NCI-H510A (cell line): ENCODE measurements at places on chromosomes 13 and 19.

GRCh38 chr19:14758816-14759215 is 19.5 kb downstream of the ADGRE2 start:
- no peak for DNase-seq

- no peak for DNase-seq
These were observed 81.7 kb downstream of the RAP2A start for GRCh38 chr13:97515643-97516042.

DNA sequence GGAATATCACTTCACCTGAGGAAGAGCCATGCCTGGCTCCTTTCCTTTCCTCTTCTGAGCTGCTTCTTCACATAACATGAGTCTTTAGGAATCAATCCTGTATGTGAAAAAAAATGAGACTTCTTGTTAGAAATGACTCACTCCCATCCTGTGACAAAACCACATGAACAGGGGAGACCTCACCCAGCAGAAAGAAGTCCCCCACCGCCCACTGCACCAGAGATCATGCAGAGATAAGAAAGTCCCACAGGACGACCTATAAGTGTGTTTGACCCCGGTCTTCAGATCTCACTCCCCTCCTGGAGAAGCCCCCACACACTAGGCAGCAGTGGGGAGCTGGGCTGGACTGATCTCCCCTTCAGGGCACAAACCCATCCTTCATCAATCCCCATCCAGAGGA is 7.8 kb downstream of the ZNF600 start:
- no peak for DNase-seq

DNA sequence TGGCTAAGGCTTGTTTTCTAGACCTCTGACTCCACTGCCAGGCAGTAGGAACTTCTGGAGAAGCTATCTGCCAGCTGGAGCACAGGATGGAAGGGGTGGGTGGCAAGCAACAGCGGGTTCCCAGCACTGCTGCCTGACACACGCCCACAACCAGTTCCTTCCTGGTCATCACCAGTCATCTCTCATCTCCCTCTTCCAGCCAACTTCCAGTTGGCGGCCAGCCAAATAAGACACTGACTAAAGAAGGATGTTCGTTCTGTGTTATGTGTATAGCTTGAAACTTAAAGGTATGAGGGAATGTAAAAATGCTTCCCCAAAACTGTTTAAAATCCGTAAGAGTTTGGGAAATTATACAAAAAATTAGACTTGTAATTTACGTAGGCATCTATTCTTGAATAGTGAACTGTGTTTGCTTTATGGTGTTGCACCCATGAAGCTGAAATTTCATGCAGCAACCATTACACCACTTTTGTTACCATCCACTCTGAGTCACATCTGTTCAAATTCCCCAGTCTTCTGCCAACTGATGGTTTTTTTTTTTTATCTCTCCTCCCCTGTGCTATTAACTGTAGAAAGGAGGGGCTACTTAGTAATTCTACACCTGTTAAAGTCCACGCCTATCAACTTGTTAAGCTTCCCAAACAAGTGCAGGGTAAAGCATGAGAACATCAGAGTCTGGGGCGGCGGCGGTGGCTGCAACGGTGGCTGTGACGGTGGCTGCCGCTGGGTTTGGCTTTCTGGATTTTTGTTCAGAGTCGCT is 86.2 kb upstream of the FRY start:
- peak; percentile 43 for DNase-seq

DNA sequence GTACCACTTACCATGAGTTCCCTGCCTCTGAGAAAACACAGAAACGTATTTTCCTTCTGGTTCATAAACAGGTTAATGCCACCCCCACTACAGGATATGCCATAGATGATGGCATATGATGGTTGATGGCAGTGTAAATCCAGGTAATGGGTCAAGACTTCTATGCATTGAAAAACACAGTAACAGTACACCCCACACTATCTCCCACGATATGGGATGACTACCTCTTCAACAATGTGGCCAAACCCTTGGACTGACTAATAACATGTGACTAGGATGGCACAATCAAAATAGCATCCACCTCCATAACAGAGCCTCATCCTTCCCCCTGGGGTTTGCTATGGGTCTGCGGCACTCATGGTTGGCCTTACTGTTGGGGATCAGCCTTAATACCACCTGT is 22.0 kb downstream of the ZNF235 start:
- DNase-seq, result no peak

GRCh38 chr19:2054763-2055162 is 3.7 kb upstream of the MKNK2 start:
- peak; percentile 44 for DNase-seq

GRCh38 chr13:84445776-84446175 is 563.5 kb upstream of the SLITRK1 start:
- DNase-seq, result no peak

- DNase-seq, result no peak
These were observed 527 bp upstream of the EMC10 start for GRCh38 chr19:50475736-50476223.

GRCh38 chr13:29336356-29336755 is 259.1 kb downstream of the SLC7A1 start:
- no peak for DNase-seq
